ENCODE measurements at places on chromosomes 4 and X. TPM values are rescaled to one million over a fixed set of nuclear protein-coding genes. Genes with fewer than 3 reads are reported as not detected.

The ASMT gene
- 0.44 TPM for total RNA-seq

The WDR17 gene
- total RNA-seq: 3.3 TPM

The DNAAF6 gene
- total RNA-seq: not detected

The POU4F2 gene
- total RNA-seq: not detected

The LDB2 gene
- total RNA-seq: not detected

The BGN gene
- 0.08 TPM for total RNA-seq

The TRIML2 gene
- total RNA-seq: 45.2 TPM

The SMIM31 gene
- not detected for total RNA-seq

The PABPC1L2B gene
- total RNA-seq: not detected

The ANOS1 gene
- total RNA-seq: 0.20 TPM

The PTPN13 gene
- 4.0 TPM for total RNA-seq

The CT45A3 gene
- total RNA-seq: not detected

The TMSB15A gene
- 0.60 TPM for total RNA-seq

The TMEM175 gene
- total RNA-seq: 6.0 TPM

The HSFX1 gene
- total RNA-seq: 0.21 TPM

The ASB5 gene
- not detected for total RNA-seq

The ADH1C gene
- not detected for total RNA-seq

The RASSF6 gene
- 0.72 TPM for total RNA-seq

The PPP2R3B gene
- total RNA-seq: 26.5 TPM

The F8A2 gene
- not detected for total RNA-seq

The COX7B2 gene
- not detected for total RNA-seq

The PLS3 gene
- 191 TPM for total RNA-seq

The NLRP2B gene
- not detected for total RNA-seq

The ITIH6 gene
- total RNA-seq: not detected

The AADAT gene
- total RNA-seq: 9.3 TPM

The MAGEB10 gene
- total RNA-seq: not detected

The KIAA0232 gene
- 15.1 TPM for total RNA-seq

The CYP2U1 gene
- total RNA-seq: 1.4 TPM

The MTTP gene
- not detected for total RNA-seq

The ARHGEF6 gene
- total RNA-seq: 0.09 TPM

The DOCK11 gene
- 7.9 TPM for total RNA-seq

The CCDC149 gene
- total RNA-seq: 1.3 TPM

The MSN gene
- 307 TPM for total RNA-seq

The SORBS2 gene
- 1.0 TPM for total RNA-seq

The NXF2 gene
- total RNA-seq: not detected

The ESX1 gene
- 0.10 TPM for total RNA-seq

The F11 gene
- not detected for total RNA-seq

The KCND1 gene
- 0.96 TPM for total RNA-seq

The PPP4R3C gene
- not detected for total RNA-seq

The BTK gene
- total RNA-seq: 0.20 TPM

The GIMD1 gene
- not detected for total RNA-seq

The CLCN4 gene
- total RNA-seq: 3.3 TPM

The PNMA3 gene
- 0.09 TPM for total RNA-seq

The FRG2 gene
- total RNA-seq: not detected

The MAGEC2 gene
- not detected for total RNA-seq

The RAB33A gene
- total RNA-seq: 0.19 TPM

The SLC7A11 gene
- 20.5 TPM for total RNA-seq

The YY2 gene
- total RNA-seq: 1.9 TPM

All from A549 treated with Mapracorat at 1 μM for 4 hours (cell line).